Fibroblast of skin of abdomen (primary cell): ENCODE measurements at places on chromosomes 3 and 15.

DNA sequence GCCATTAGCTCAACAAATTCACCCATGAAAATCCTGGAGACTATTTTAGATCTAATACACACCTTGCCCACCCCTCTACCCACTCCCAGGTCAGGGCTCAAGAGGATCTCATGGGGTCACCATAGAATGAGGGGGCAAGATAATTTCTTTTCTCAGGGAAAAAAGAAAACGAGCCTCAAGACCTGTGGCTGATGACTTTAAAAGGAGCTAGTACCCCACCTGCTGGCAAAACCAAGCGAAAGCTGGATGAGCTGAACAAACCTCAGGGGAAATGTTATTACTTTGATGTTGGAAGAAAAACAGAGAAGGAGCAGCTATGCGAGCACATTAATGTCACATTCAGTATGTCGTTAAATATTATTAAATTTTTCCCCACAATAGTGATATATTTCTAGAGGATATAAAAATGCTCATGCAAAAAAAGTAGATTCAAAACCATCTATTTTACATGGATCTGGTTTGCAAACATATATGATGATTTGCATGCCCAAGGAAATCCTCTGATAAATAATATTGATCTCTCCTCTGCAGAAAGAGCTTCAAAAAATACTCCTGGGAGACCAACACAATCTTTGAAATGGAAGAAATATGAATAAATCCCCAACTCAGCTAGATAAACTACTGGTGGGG lies 37.7 kb downstream of the PLD1 start:
- peak; percentile 51 for DNase-seq

- no peak for DNase-seq
Observed at GRCh38 chr3:177300039-177300833, 103.0 kb upstream of the TBL1XR1 start.

- no peak for DNase-seq
Observed at GRCh38 chr3:176633511-176633910, 563.8 kb downstream of the TBL1XR1 start.

DNA sequence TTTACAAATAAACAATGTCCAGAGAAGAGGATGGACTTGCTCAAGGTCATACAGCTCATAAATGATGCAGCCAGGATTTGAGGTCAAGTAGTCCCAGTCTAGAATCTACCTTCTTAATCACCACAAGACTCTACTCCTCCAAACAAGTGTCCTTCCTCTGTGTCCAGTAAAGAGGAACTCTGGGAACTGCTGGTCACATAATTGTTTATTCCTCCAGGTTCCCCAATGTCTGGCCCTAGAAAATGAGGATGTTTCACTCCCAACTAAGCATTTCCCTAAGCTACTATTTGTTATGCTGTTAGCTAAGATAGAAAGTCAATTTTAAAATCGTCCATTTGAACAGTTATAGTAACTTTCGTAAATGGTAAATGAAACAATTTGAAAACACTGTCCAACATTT lies 192.4 kb downstream of the FHIT start:
- no peak for DNase-seq

DNA sequence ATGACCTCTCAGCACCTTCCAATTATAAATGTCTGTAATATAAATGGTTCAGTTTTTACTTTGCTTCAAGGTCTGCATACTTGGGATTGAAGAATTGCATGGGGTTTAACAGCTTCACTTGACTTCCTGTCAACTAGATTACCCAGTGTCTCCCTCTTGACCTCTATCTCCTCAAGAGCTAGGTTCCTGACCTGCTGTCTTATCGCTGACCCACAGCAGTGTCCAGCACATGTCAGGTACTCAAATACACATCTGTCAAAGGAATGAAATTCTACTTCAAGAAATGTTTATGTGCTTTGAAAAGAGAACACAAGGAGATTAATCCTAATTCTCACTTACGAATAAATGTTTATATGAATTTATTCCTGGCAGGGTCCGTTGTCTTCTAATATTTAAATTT lies 284.5 kb downstream of the SLC9A9 start:
- DNase-seq, result no peak

- no peak for DNase-seq
Observed at GRCh38 chr15:30921781-30922479, 18.2 kb downstream of the FAN1 start.

DNA sequence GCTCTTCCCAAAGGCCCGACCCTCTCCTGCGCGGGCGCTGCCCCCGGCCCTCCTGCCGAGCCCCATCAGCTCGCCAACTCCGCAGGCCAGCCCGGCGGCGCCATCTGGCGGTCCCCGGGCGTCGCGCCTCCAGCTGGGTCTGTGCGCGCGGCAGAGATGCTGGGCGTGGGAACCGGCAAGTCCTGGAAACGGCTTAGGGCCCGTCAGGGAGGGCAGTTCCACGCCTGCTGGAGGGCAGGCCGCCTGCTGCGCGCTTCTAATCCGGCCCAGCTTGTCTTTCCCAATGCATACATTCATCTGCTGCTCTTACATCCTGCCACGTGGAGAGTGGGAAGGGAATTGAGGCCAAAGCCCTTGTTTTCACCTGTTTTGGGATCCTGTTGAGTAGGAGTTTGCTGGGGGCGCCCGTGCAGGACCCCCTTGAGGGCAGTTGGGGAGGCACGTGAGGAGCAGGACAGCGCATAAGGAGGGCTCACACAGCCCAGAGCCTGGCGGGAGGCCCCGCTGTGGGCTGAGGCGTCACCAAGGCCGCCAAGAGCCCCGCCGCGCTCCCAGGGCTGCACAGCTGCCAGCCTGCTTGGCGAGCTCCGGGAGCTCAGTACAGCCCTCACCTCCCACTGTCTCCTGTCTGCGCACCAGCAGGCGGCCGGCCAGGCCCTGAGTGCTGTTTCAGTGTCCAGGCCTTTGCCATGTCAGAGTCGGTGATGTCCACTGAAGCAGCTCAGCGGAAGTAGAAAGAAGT lies 165.6 kb downstream of the NSMCE3 start:
- DNase-seq, result peak; percentile 79

- no peak for DNase-seq
Observed at GRCh38 chr3:37494216-37494615, 319.8 kb upstream of the LRRFIP2 start.

DNA sequence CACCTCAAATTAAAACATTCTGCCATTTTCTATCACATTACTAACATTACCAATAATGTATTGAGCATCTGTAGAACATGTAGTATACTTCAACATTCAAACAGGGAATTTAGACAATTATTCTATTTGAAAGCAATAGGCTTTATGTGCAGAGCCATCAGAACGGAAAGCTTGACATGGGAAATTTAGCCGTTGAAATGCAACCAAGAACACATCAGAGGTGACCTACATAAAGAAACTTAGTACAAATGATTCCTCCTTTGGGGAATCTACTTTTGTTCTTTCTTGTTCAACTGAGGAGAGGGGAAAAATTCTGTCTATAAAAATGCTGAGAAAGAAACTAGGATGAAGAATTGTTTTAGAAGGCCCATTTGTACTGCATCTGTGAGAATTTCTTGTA lies 38.6 kb upstream of the RBMS3 start:
- no peak for DNase-seq

GRCh38 chr3:10599444-10599843 lies 94.1 kb upstream of the ATP2B2 start:
- DNase-seq, result no peak

DNA sequence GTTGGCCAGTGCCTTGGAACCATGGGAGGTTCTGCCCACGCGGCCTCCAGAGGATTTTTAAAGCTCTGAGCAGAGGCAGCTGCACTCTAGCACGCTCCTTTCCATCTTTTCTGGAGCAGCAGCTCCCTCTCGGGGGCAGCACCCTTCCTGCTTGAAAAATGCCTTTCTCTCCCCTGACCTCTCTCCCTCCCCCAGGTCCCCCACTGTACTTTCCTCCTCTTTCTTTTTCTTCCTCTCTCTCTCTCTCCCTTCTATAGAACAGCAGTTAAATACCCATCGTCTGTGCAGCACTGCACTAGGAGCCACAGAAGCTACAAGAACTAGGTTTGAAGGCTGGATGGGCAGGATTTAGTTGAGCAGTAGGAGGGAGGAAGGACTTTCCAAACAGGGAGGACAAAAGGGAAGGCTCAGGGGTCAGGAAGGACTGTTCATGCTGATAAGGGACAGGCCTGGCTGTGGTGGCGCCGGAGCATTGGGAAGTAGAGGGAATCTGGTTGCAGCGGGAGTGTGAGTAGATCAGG lies 4.4 kb downstream of the ALPK3 start:
- DNase-seq, result no peak

- DNase-seq, result no peak
Observed at GRCh38 chr15:41435037-41435786, 18.3 kb downstream of the RTF1 start.

GRCh38 chr3:128435058-128435457 lies 31.6 kb downstream of the DNAJB8 start:
- DNase-seq, result no peak

GRCh38 chr3:14352002-14352627 lies 50.3 kb upstream of the SLC6A6 start:
- no peak for DNase-seq

- DNase-seq, result no peak
Observed at GRCh38 chr15:49877117-49877872, 241.7 kb downstream of the ATP8B4 start.

DNA sequence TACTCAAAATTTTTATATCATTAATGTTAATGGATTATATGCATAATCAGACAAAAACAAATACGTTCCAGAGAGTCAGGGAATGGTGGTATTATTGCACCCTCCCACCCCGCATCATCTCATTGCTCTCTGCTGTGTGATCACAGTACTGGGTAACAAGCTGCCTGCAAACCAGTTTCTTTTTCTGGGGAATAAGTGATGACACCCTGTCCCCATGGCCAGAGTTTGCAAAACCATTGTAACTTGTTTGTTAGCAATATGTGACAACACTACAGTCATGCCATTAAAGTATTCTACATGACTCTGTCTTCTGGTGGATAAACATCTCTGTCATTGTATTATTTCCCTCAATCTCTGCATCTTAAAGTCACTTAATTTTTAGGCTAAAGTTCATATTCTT lies 39.5 kb downstream of the ZBTB38 start:
- DNase-seq, result no peak

DNA sequence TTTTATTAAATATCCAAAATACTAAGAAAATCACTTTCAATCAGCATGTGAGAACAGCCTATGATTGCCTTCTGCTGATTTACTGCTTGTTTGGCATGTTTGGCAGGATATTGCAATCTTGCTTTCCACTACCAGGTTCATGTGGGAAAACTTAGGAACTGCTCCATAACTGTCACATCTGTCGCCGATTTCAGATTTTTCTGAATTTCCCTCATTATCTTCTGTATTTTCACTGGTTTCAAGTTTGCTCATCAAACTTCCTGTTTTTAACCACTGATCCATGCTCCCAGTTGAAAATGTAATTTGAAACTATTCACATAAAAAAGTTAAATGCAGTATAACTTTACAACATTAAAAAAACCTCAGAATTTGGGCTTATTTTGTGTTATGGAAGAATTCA lies 93.0 kb downstream of the NFKBIZ start:
- DNase-seq, result no peak

DNA sequence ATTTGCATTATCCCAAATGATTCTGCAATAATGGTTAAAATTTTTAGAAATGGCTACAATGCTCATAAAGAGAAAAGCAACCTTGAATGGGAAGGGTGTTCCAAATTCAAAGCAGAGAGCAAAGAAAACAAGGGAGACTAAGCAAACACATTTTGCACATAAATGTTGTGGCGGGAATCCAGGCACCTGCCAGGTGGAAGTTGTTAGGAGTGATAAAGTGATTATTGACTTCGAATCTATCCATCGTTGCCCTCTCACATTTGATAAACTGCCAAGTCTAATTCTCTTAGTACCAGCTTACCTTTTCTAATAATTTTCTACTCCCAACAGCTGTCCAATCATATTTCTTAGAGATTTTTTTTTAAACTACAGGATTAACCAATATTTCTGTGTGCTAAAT lies 244.5 kb downstream of the CACNA2D3 start:
- no peak for DNase-seq

DNA sequence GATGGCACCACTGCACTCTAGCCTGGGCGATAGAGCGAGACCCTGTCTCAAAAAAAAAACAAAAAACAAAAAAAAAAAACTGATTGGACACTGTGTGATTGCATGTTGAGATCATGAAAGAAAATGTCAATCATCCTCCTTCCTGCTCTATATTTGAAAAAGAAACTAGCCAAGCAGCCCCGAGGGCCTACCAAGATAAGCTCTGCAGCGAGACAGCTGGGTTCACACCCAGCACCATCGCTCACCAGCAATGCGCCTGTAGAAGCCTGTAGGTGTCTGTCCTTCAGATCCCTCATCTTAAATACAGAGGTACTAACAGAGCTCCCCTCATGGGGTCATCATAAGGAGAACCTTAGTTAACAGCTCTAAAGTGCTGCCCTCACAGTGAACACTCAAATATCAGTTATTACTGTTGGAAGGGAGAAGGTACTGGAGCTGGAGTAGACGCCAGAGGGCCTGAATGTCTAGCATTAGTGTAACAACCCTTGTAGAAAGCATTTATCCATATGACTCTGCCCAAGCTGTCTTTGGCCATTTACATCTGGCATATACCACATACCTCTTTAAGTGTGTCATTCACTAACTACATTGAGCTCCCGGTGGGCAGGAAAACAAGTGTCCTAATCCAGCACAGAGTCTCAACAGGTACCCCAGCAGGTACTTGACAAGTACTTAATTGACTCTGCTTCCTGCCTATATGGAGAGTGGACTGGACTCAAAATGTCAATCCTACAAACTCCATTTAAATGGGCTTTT lies 22.9 kb downstream of the MYLK start:
- no peak for DNase-seq

DNA sequence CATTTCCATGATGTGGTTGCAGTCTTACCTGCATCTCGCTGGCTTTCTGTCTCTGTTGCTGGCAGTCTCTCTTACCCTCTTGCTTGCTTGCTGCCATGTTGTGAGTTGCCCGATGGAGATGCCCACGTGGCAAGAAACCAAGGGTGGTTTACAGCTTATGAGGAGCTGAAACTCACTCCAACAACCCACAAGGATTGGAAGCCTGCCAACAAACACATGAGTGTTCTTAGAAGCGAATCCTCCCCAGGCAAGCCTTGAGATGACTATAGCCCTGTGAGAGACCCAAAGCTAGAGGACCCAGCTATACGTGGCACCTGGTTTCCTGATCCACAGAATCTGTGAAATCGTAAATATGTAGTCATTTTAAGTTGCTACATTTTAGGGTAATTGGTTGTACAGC lies 490.9 kb upstream of the ADAMTS9 start:
- peak; percentile 45 for DNase-seq

DNA sequence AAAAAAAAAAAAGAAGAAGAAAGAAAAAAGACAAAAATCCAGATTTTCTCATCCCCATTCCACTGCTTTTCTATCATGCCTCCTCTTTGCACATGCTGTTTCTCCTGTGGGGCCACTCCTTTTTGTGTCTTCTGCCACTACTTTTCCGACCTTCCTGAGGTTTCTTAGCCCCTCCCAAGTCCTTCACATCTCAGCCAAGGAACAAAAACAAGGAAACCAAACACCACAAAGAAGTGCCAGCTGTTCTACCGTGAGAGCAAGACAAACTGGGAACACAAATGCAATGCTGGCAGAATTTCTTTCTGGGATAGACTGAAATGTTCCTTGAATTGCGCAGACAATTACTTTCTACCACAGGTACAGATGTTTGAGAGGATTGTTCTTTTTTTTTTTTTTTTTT lies 83.2 kb downstream of the MB21D2 start:
- DNase-seq, result no peak
